ENCODE measurements at places on chromosomes 11 and 22. TPM values are rescaled to one million over a fixed set of nuclear protein-coding genes. Genes with fewer than 3 reads are reported as not detected.

Gene LRP4
- 7.3 TPM for total RNA-seq

Gene OR10D3
- not detected for total RNA-seq

Gene CTSW
- total RNA-seq, result 0.07 TPM

Gene PAMR1
- 0.02 TPM for total RNA-seq

Gene TOB2
- total RNA-seq, result 25.2 TPM

Gene RAC2
- total RNA-seq, result 0.09 TPM

Gene CATSPER1
- 1.2 TPM for total RNA-seq

Gene PHOX2A
- not detected for total RNA-seq

Gene ANGPTL5
- total RNA-seq, result 0.14 TPM

Gene ARHGAP42
- 4.5 TPM for total RNA-seq

Gene VEGFB
- 46.9 TPM for total RNA-seq

Gene SCN2B
- total RNA-seq, result not detected

Gene SCGB1D2
- not detected for total RNA-seq

Gene TRIM48
- not detected for total RNA-seq

Gene EHF
- total RNA-seq, result 1.4 TPM
